ENCODE measurements at places on chromosomes 11 and 22.

DNA sequence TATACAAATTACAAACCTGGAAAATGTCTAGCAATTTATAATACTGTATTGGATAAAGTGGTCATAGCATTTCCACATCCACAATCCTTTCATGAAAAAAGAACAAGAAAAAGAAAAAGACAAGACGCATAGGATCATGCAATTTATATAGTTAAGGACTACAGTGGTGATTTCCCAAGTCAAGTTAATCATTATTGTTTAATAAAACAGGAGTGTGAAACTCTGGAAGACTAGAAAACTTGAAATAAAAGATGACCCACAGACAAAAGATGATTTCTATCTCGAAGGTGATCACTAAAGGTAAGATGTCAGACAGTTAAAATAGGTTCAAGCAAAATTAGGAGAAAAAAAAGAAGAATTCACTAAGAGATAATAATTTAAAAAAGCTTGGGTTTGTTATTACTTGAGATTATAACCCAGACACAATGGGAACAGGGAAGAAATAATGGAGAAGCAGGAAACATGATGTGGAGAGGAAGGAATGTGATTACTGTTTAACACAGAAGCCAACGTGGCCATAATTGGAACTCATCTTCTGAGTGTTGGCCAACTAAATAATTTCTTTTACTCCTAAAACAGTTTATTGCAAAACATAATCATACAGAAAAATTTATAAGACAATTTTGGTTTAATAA lies 441.2 kb upstream of the ANO3 start:
- DNase-seq = no peak

DNA sequence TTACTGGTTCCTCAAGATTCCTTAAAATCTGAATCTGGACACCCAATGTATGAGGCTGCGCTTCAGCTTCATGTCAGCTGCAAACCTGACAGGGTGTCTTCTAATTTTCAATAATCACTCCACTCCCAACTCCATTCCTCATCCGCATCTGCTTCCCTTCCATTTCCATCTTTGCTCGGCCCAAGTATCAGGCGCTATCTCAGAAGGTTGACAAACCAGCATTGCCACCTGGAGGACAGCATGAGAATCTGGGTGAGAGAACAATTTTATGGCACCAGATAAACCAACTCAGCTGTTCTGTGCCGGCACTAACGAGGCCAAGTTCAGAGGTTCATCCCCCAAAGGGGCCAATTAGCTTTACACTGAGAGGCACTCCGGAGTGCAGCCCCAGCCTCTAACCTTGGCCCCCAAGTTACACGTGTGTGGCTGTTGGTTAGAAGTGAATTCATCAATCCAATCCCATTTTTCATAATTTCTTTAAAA lies 79.1 kb upstream of the LMO2 start:
- peak; percentile 58 for DNase-seq

GRCh38 chr11:108198833-108199232 lies 23.6 kb downstream of the NPAT start:
- no peak for DNase-seq

GRCh38 chr11:35617687-35618496 lies at the start of gene FJX1:
FJX1 (plus strand) TSS chr11:35618460; CDS start chr11:35618637, 177 bp downstream.
- peak; percentile 95 for DNase-seq

DNA sequence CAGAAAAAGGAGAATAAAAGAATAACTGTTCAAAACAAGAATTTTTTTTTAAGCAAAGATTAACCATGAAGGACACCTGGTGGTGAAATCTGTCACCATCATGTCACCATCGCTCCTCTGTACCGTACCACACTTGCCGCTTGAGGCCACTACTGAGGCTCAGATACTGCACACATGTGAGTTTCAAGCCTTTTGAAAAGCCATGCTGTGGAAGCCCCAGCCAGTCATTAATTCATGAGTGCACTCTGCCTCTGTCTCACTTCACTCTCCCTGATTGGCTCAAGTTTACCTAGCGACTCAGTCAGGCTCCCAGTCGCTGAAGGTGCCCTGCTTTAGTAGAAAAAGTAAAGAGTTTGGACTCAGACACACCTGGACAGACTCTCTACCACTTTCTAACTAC lies 6.6 kb upstream of the MS4A12 start:
- DNase-seq = no peak

DNA sequence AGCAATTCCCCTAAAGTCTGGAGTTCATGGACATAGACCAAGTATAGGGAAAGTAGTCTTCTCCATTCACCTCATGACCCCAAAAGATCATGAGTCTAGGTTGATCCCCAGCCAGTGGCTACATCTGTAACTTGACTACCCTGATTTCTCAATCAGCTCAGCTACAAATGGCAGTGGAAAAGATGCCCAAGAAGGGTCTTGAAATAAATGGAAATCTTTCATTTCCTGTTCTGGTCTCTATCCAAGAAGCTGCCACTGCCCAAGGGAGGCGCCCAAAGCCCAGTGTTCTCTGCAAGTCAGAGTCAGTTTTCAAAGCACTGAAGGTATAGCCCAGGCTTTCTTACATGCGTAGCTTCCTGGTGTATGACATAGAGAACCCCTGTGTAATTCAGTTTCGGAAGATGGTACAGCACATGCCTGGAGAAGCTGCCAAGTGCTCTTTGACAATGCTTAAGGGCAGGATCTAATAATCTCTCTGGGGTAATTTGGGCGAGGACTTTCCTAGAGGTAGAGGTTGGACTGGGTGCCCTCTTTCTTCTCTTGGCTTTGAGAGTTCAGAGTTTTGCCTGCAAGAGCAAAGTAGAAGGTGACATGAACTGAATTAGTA lies 101.1 kb downstream of the ADAMTS15 start:
- no peak for DNase-seq

DNA sequence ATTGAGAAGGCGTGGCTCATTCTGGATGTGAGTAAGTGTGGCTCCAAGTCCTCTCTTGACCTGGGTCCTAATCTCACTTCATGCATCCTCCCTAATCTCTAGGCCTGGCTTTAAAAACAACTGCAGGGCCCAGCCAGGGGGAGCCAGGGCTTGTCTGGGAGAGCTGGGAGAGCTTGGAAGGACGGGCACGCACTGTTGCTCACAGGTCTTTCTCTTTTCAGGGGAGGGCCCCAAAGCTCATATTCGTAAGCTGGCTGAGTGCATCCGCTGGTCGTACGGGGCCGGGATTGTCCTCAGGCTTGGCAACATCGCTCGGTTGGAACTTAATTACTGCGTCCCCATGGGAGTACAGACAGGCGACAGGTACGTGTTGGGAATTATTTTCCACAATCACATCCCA lies 34.1 kb upstream of the PARVB start:
- no peak for DNase-seq

DNA sequence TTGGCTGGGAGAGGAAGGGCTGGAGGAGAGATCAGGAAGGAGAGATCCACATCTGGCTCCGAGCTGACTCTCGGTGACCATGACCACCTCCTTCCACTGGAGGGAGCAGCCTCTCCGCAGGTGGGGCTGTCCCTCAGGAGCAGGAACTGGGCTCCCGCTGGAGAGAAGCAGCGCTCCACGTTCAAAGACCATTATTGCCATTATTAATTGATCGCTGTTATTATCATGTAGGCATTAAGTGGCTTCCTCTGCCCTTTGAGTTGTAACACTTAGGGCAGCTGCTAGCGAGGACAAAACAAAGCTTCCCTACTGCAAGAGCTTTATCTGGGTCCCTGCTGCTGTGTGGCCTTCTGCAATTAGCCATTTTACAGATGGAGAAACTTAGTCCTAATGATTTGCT lies 251.9 kb downstream of the ST3GAL4 start:
- DNase-seq = peak; percentile 76

- no peak for DNase-seq
These were observed 51.3 kb downstream of the BTG4 start for GRCh38 chr11:111460856-111461255.

Data from EH (cell line).